Stimulated activated CD4-positive, alpha-beta T cell treated with anti-CD3 and anti-CD28 coated beads, Interleukin-15, amount 100 ng/mL, for 48 hours (primary cell): ENCODE measurements at places on chromosomes 11 and 22.

- no peak for DNase-seq
Observed at GRCh38 chr11:32426819-32427615, 8.3 kb downstream of the WT1 start.

- DNase-seq = no peak
Observed at GRCh38 chr22:50257041-50257440, 4.4 kb downstream of the MAPK12 start.

GRCh38 chr11:113926273-113927197 is 21.9 kb downstream of the HTR3B start:
- no peak for DNase-seq

DNA sequence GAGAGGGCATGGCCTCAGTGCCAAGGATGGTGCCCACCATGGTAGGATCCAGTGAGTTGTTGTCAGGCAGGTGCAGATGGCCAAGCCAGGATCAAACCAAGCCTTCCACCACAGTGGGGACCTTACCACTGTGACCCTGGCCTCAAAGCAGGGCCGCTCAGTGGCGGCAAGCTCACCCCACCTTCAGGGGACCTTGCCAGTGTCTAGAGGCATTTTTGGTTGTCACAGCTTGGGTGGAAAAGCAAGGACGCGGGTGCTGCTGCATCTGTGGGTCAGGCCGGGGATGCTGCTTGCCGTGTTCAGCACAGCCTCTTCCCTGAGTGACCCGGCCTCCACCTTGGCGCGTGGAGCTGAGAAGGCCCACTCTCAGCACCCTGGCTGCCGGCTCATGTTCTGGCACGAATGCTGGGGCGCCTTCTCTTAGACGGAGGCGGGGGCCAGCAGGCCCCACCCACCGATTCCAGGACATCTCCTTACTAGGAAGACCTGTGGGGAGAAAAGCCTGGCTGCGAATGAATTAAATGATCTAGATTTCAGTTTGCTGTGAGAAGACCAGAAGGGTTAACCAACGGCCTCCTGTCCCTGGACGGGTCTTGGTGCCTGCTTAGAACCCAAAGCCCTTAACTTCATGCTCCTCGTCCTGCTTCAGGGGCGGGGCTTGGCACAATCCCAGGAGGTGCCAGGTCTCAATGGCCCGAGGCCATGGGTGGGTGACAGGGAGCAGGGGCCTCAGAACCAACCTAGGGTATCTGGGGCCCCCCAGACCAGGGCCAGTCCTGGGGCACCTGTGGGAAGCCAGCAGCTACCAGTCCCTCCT is 18.9 kb downstream of the TRMU start:
- DNase-seq = no peak

GRCh38 chr22:41308544-41308947 is 7.2 kb downstream of the ZC3H7B start:
- no peak for DNase-seq

GRCh38 chr11:44702889-44703288 is 23.9 kb upstream of the TSPAN18 start:
- no peak for DNase-seq

DNA sequence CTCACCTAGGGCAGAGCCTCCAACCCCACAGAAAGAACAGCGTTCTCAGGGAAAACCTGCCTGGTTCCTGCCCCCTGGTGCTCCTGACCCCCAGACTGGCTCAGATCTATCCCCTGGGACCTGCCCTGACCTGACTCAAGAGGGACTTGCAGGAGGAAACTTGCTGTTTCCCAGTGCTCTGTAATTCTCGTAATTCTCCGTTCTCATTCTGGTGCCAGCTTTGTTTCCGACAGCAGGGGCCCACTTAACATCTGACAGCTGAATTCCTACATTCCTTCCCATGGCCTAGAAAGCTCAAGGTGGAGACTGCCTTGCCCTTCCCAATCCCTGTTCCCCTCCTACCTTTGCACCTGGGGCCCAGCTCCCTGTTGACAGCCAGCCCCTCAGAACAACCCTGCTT is 12.5 kb upstream of the CSF2RB start:
- no peak for DNase-seq

GRCh38 chr11:2700415-2701211 is 819 bp upstream of the KCNQ1OT1 start:
- DNase-seq = no peak

DNA sequence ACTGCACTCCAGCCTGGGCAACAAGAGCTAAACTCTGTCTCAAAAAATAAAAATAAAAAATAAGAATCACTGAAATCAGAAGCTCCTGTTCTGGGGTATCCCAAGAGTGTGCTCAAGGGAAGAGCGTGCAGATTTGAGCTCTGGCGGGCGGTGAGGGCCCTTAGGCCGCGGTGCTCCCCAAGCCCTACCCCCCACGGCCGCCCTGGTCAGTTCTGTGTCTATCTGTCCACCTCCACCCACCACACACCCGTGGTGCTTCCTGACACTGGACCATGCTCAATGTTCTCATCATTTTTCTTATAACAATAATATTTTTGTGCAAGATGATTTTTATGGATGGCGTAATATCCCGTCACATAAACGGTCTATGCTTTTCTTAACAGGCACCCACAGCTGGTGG is 71.1 kb downstream of the RTL6 start:
- DNase-seq = no peak

DNA sequence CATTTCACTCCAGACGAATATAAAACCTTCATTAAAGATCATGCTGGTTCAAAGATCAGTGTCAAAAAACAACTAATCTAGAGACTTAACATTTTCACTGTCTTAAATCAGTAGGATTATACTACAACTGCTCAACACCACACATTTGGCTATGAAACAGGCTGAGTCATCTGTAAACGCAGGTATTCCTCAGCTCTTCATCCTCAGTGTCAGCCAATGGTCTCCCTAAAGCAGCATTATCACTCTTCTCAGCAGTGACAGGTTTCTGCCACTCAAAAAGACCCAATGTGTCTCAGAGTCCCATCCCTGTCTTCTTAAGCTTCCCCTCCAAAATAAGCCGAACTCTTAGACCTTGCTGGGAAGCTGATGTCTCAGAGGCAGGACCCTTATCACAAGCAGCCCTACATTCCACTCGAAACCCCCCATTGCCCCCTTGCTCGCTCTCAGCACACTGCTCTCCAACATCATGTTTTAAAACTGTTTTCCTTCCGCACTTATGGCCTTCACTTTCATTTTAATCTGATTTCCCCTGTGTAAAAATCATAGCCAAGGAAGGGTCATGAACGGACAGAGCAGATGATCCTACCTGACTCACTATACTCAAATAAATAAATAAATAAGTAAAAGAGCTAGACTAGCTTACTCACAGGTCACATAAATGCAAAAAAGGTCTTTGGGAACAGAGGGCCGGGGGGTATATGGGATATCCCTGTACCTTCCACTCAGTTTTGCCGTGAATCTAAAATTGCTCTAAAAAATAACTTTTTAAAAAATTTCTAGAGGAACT is 23.0 kb downstream of the CDON start:
- no peak for DNase-seq

- DNase-seq = no peak
Observed at GRCh38 chr11:79708319-79708932, 267.6 kb upstream of the TENM4 start.

DNA sequence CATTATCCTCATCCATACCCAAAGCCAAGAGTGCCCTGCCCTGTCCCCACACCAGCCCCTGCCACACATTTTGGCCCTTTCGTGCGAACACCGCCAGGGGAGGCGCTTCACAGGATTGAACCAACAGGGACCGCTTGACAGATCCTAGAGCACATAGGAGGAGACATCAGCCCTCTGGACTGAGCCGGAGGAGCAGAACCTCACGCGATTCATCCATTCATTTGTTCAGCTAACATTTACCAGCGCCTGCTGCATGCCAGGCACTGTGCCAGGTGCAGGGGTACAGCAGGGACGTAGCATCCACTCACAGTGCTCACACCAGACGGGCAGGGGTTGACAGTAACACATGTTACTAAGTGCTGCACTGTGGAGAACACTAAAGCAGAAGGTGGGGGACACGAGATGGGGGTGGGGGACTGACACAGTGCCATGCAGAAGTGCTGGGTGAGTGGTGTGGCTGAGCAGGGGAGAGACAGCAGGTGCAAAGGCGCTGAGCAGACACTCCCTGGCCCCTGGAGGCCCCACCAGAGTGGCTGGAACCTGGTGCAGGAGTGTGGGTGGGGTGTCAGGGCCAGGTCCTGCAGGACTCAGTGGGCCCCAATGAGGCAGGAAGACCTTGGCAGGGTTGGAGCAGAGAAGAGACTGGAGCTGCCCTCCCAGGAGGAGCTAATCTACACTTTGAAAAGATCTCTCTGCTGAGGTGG is 3.4 kb downstream of the GNAZ start:
- no peak for DNase-seq

DNA sequence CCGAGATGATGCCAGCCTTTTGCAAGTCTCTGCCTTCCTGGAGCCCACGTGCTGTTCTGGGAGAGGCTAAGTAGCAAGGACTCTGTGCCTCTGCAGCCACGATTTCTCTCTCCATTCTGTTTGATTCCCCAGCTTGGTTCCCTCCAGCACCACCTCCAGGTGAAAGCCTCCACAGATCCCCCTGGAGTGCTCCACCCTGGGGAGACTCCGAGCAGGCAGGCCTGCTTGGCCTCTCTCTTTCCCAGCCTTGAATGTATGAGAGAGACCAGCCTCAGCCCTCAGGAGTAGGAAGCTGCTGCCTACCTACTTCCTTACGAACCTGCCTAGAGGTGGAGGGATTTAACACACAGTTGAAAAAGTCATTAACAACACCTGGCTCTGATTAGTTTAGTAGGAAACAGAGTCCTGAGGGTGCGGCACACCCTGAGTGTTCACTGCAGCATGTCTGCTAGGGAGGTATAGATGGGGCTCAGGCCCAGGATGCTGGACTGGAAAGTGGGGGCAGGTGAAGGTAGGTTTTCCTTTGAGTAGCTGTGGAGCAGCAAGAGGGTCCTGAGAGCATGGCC is 22.5 kb downstream of the TMPRSS5 start:
- no peak for DNase-seq

- no peak for DNase-seq
Observed at GRCh38 chr11:107549253-107549953, 16.1 kb downstream of the ALKBH8 start.

GRCh38 chr22:44521326-44522074 is 23.5 kb upstream of the RTL6 start:
- DNase-seq = no peak

GRCh38 chr11:1763796-1764661 is at the start of gene CTSD:
Gene CTSD, minus strand, starts transcription at chr11:1763927. Its CDS starts 68 bp downstream, at chr11:1763859.
- peak; percentile 87 for DNase-seq

- DNase-seq = no peak
Observed at GRCh38 chr11:95892492-95892891, 31.4 kb downstream of the MTMR2 start.

- no peak for DNase-seq
Observed at GRCh38 chr22:19728836-19729235, 5.5 kb downstream of the GP1BB start.

GRCh38 chr11:6251120-6251733 is 8.4 kb upstream of the CCKBR start:
- DNase-seq = no peak

DNA sequence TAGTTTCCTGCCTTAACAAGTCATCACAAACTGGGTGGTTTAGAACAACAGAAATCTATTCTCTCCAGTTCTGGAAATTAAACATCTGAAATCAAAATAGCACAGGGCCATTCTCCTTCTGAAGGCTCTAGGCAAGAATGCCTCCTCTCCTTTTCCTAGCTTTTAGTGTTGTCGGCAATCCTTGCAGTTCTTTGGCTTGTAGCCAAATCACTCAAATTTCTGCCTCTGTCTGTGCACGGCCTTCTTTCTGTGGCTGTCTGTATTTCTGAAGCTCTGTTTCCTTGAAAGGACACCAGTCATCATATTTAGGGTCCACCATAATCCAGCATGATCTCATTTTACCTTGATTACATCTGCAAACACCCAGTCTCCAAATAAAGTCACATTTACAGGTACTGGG is 795.5 kb downstream of the METTL15 start:
- DNase-seq = no peak

DNA sequence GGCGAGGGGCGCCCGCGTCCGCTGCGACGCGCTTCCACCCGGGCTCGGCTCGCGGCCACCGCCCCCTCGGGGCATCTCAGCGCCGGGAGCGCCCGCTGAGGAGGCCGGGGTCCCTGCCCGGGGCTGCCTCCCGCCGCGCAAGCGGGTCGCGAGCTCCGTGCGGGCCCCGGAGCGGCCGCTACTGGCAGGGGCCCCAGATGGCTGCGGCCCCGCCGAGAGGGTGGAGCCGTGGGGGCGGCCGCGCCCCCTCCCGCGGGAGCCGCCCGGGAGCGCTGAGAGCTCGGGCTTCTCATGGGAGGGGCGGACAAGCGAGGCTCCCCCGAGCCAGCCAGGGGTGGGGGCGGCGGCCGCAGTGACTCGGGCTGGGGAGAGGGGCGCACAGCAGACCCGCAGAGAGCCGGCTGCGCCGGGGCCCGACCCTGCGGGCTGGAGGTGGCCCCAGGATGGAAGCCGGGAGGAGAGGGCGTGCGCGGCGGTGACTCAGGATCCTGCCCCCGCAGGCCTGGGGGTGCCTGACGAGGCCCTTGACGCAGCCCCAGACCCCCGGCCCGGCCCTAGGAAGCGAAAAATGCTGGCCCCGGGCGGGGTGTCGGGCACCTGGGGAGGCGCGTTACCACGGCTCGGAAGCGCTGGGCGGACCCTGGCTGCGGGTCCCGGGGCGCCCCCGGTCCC is 603 bp upstream of the ZFTA start:
- DNase-seq = no peak

- no peak for DNase-seq
Observed at GRCh38 chr11:118353084-118353710, 6.2 kb upstream of the UBE4A start.

DNA sequence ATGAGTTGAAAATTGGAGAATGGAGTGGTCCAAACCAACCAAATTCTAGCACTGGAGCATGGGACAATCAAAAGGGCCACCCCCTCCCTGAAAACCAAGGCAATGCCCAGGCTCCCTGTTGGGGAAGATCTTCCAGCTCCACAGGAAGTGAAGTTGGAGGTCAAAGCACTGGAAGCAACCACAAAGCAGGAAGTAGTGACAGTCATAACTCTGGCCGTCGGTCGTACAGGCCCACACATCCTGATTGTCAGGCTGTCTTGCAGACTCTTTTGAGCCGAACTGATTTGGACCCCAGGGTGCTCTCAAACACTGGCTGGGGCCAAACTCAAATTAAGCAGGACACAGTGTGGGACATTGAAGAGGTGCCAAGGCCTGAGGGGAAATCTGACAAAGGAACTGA is 80.5 kb upstream of the ADSL start:
- no peak for DNase-seq

GRCh38 chr11:112885744-112886433 is 75.3 kb upstream of the NCAM1 start:
- no peak for DNase-seq

DNA sequence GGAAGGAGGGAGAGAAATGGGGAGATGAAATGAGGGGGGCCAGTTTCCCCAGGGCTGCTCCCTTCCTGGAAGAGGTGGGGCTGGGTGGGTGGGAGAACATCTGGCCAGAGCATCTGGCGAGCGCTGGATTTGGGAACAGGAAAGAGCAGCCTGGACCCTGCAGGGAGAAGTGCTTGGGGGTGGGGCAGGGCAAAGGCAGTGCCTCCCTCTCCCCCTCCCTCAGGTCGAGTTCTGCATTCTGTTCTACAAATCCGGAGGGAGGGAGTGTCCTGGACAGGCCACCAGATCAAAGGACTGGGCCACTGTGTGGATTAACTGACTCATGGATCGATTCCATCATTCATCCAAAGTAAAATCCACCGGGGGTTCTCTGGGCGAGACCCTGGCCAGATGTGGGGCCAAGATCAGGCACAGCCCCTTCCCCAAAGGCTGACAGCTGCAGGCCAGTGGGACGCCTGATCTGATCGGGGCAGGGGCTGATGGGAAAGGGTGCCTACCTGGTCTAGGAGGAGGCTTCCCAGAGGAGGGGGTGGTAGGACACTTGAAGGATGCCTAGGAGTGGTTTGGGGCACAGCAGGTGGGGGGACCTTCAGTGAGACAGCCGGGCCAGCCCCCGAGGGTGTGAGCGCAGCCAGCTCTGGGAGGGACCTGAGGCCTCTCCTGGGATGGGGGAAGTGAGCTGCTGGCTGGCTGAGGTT is 57.5 kb downstream of the CACNA1I start:
- no peak for DNase-seq
